Stimulated activated CD4-positive, alpha-beta T cell treated with anti-CD3 and anti-CD28 coated beads, Interleukin-1b, Interleukin-23, amount 100 ng/mL, for 4 hours (primary cell): ENCODE measurements at places on chromosomes 7 and 10.

- no peak for DNase-seq
Measured at GRCh38 chr7:37604078-37604477, 79.5 kb upstream of the GPR141 start.

GRCh38 chr10:36943544-36943943 lies 181.9 kb upstream of the ANKRD30A start:
- DNase-seq = no peak

- DNase-seq = no peak
Measured at GRCh38 chr7:154914996-154915380, 87.9 kb downstream of the PAXIP1 start.

- no peak for DNase-seq
Measured at GRCh38 chr10:21732067-21732772, 198.2 kb downstream of the MLLT10 start.

- DNase-seq = no peak
Measured at GRCh38 chr10:5608608-5609220, 57.7 kb downstream of the ASB13 start.
